ENCODE measurements at places on chromosomes 6 and 20. TPM values are rescaled to one million over a fixed set of nuclear protein-coding genes. Genes with fewer than 3 reads are reported as not detected.

DNA sequence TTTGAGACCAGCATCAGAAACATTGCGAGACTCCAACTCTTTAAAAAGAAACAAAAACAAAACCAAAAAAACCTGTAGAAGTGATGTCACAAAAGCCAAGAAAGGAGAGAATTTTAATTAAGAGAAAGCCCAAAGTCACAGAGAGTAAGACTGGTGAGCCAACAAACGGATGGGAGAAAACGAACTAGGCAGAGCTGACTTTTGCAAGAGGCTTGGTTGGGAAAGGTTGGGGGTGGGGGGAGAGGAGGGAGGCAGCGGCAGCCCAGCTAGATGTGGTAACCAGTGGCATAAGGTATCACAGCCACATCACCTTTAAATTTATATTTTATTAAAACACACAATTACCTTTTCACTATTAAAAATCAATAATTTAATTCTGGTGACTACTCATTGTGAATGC lies 23.5 kb downstream of the NOL7 start:
- H3K4me1 ChIP-seq = no peaks in the 10 kb centered on the region
- H3K27me3 ChIP-seq = no peaks in the 10 kb centered on the region
- H3K27ac ChIP-seq = no peak overlapping the region
- H3K4me3 ChIP-seq = no peak overlapping the region

DNA sequence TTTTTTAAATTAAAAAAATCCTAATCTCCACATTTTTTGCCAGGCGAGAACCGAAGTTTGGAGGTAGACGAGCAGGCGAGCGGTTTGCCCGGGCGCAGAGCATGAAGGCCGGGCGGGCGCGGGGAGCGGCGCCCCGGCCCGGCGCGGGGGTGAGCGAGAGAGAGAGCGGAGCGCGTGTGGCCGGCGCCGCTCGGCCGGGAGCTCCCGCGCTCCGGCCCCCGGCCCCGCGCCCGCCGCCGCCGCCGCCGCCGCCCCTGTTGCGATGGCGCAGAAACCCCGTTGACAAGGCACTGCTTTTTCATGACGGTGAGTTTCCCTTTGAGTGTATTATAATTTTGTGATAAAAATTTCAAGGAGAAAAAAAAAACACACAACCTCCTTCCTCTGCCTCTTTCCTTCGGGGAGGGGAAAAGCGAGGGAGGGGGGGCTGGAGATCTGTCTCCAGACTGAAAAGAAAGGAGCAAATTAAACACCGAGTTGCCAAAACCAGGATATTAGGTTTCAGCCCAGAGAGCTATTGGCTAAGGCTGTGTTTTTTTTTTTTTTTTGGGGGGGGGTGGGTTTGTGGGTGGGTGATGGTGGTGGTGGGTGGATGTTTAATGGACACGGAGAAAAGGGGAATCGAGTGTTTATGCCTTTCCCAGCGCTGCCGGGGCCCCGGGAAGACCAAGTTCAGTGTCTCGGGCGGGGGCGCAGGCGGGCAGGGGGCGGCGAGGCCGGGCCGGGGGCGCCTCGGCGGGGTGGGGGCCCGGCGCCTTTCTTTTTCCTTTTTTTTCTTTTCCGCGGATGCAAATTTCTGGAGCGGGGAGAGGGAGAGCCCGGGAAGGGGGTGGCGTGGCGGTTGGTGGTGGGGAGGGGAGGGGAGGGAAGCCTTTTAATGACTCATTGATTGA lies at the start of gene BICRAL:
Gene BICRAL, plus strand, starts transcription at position 257 of the 893 bp plus-strand sequence. CDS start 39,971 bp downstream, outside the sequence.
- H3K27ac ChIP-seq = peak within 1 kb of the TSS; percentile 100
- peak; percentile 58 for DNase-seq
- H3K36me3 ChIP-seq = no peaks in the 10 kb centered on the region
- no peaks in the 10 kb centered on the region for H3K27me3 ChIP-seq
- peaks cover 53% of the 10 kb centered on the region for H3K4me1 ChIP-seq
- peak within 1 kb of the TSS; percentile 96 for H3K4me3 ChIP-seq

- DNase-seq = no peak
- H3K27ac ChIP-seq = no peak overlapping the region
- H3K4me1 ChIP-seq = no peaks in the 10 kb centered on the region
- H3K36me3 ChIP-seq = no peaks in the 10 kb centered on the region
Measured at GRCh38 chr6:19329078-19329477, 508.1 kb upstream of the ID4 start.

DNA sequence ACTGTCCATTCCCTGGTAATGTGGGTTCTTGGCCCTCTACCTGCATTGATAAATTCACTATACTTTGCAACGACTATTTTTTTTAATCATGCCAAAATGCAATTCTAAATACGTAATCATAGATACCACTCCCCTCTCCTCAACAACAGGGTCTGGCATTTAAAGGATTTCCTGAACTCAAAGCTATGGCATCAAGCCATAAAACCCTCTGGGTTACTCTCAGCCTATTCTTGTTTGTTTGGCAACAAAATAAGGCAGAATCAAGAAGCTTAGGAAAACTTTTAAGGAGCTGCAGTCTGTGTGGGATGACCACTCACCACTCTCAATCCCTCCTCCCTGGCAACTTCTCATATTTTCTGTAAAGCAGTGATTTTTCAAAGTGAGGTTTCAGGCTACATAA lies 669.9 kb upstream of the ID4 start:
- no peaks in the 10 kb centered on the region for H3K4me1 ChIP-seq
- DNase-seq = no peak
- H3K27ac ChIP-seq = no peak overlapping the region
- H3K27me3 ChIP-seq = no peaks in the 10 kb centered on the region
- no peaks in the 10 kb centered on the region for H3K36me3 ChIP-seq

GRCh38 chr6:125749865-125750691 lies 646 bp downstream of the HEY2 start:
- H3K27me3 ChIP-seq = peaks cover 15% of the 10 kb centered on the region
- peaks cover 52% of the 10 kb centered on the region for H3K4me1 ChIP-seq
- H3K4me3 ChIP-seq = peak overlapping the region; percentile 79
- peaks cover 6% of the 10 kb centered on the region for H3K36me3 ChIP-seq
- peak; percentile 40 for DNase-seq
- H3K27ac ChIP-seq = peak overlapping the region; percentile 95

DNA sequence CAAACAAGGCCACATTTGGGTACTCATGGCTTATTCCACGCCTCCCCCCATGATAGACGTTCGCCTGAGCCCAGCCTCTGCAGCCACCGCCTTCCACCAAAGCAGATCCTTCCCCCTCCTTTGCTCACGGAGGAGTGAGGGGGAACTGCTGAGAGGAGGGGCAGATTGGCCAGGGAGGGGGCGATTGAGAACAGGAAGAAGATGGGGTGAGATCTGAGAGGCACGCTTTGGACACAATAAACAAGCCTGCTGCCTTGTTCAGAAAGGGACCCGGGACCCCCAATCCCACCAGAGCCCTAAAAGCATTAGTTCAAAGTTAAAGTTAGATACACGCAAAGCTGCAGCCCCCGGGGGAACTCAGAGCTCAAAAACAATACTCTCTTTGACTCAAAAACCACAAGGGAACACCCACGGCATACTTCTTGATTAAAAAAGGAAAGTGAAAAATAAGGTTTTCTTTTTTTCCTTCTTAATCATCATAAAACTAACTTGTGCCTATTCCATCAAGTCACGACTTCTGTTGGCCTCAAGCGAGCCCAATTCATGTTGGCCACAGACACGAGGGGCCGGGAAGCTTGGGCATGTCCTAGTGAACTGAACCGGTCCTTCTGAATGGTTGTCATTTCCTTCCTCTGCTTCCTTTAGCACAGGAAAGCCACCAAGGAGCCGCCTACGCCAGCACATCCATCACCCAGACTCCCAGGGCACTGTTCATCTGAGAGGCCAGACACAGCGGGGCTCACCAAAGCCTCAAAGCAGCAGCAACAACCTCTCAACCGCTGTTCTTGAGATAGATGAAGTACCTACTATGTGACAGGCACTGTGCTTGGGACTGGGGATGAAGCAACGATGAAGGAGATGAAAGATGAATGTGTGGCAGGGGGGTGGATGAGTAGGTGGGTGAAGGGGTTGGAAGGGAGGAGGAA lies 44.7 kb downstream of the NFATC2 start:
- H3K4me1 ChIP-seq = peaks cover 42% of the 10 kb centered on the region
- peak overlapping the region; percentile 3 for H3K4me3 ChIP-seq
- no peak for DNase-seq

DNA sequence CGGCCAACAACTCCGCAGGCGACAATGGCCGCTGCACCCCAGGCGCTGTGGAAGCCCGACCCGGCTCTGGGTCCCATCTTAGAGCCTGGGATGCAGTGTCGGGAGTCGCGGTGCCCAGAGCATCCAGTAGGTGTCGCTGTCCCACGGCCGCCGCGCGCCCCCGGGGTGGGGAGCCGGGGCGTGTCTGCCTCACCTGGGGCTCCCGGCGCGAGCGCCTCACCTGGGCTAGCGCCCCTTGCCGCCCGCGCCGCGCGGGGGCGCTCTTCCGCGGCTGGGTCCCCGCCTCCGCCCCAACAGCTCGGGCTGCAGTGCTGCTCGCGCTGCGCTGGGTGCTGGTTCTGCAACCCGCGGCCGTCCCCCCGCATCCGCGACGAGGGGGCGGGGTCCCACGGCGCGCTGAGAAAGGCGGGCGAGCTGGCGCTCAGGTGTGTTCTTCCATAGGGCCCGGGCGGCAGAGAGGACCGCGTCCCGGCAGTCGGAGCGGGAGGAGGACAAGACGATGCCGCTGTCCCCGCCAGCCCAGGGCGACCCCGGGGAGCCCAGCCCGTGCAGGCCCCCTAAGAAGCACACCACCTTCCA lies at the start of gene CRYBG1:
Gene CRYBG1, plus strand, starts transcription at position 308 of the 579 bp plus-strand sequence. Its CDS starts 192 bp downstream, at position 500.
- H3K36me3 ChIP-seq = no peaks in the 10 kb centered on the region
- peaks cover 82% of the 10 kb centered on the region for H3K27me3 ChIP-seq
- H3K27ac ChIP-seq = no peak within 1 kb of the TSS
- peak; percentile 25 for DNase-seq

DNA sequence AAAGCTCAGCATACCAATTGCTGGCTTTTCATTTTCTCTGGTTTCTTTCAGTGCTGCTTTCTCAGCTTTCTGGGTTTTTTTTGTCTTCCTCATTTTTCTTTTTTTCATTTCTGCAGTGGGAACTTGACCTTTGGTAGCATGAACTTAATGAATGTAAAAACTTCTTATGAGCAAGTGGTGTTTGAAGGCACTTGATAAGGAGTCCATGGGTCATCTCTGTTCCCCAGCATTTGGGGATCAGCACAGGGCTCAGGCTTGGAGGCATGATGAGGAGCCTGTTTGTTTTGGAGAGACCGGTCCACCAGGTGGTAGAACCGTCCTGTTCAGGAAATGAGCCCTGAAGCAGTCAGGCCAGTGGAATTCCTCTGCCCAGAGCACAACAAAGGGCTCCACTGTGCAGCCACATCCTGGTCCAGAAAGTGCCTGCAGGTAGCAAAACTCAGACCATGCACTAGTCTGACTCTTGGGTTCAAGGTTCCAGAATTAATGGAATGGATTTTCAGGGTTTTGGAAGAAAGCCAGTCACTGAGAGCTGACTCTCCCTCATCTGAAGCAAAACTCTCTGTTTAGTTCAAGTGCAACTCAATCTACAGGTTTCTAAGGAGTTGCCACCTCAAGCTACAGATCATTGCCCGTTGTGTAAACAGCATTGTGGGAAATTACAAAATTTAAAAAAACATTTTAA lies 52.3 kb upstream of the ADGRF1 start:
- H3K4me1 ChIP-seq = peaks cover 33% of the 10 kb centered on the region
- peak overlapping the region; percentile 22 for H3K27ac ChIP-seq
- peaks cover 13% of the 10 kb centered on the region for H3K27me3 ChIP-seq
- H3K36me3 ChIP-seq = no peaks in the 10 kb centered on the region

GRCh38 chr6:71179249-71179885 lies 109.2 kb upstream of the OGFRL1 start:
- H3K27me3 ChIP-seq = no peaks in the 10 kb centered on the region
- H3K36me3 ChIP-seq = no peaks in the 10 kb centered on the region
- DNase-seq = no peak
- H3K4me1 ChIP-seq = no peaks in the 10 kb centered on the region

DNA sequence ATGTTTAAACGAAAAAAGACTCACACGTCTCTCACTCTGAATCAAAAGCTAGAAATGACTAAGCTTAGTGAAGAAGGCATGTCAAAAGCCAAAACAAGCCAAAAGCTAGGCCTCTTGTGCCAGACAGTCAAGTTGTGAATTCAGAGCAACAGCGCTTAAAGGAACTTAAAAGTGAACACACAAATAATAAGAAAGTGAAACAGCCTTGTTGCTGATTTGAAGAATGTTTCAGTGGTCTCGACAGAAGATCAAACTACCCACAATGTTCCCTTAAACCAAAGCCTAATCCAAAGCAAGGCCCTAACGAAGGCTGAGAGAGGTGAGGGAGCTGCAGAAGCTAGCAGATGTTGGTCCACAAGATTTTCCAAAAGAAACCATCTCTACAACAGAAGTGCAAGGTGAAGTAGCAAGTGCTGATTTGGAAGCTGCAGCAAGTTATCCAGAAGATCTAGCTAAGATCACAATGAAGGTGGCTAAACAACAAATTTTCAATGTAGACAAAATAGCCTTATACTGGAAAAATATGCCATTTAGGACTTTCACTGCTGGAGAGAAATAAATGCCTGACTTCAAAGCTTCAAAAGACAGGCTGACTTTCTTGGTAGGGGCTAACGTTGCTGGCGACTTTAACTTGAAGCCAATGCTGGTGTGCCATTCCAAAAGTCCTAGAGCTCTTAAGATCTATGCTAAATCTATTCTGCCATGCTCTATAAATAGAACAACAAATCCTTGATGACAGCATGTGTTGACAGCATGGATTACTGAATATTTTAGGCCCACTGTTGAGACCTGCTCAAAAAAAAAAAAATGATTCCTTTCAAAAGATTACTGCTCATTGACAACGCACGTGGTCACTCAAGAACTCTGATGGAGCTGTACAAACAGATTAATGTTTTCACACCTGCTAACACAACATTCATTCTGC lies 40.3 kb downstream of the SEC63 start:
- H3K4me1 ChIP-seq = no peaks in the 10 kb centered on the region
- no peaks in the 10 kb centered on the region for H3K27me3 ChIP-seq
- H3K36me3 ChIP-seq = peaks cover 65% of the 10 kb centered on the region
- no peak overlapping the region for H3K27ac ChIP-seq
- no peak overlapping the region for H3K4me3 ChIP-seq

- DNase-seq = no peak
- H3K36me3 ChIP-seq = no peaks in the 10 kb centered on the region
- no peak overlapping the region for H3K27ac ChIP-seq
- H3K4me3 ChIP-seq = no peak overlapping the region
Measured at GRCh38 chr6:3289664-3290055, 30.9 kb downstream of the PSMG4 start.

- no peak for DNase-seq
- no peak overlapping the region for H3K27ac ChIP-seq
- H3K4me3 ChIP-seq = no peak overlapping the region
- H3K4me1 ChIP-seq = no peaks in the 10 kb centered on the region
Measured at GRCh38 chr6:115539531-115539930, 521.2 kb downstream of the FRK start.

DNA sequence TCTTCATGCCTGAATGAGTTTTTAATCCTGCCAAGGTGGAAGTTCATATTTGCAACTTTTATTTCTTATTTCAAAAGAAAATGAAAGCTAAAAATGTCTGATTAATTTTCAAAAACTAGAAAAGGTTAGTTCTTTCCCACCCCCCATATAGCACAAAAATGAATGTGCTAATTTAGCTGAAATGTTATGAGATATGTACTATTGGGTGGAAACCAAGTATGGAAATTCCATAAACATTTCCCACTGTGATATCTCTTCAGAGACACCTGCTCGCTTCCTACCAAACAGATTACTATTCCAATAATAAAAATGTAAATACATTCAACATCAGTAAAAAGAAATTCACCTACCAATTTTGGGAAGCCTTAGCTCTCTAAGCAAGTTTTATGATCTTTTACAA lies 678.6 kb upstream of the ID4 start:
- peaks cover 7% of the 10 kb centered on the region for H3K4me1 ChIP-seq
- H3K36me3 ChIP-seq = no peaks in the 10 kb centered on the region
- H3K27me3 ChIP-seq = no peaks in the 10 kb centered on the region
- no peak overlapping the region for H3K4me3 ChIP-seq
- no peak overlapping the region for H3K27ac ChIP-seq

ZSWIM1 gene
- 11.2 TPM for total RNA-seq

RIMS4 gene
- total RNA-seq = 0.11 TPM

RSPH4A gene
- total RNA-seq = not detected

IL17F gene
- total RNA-seq = not detected
